ENCODE measurements at places on chromosomes 6 and 20. TPM values are rescaled to one million over a fixed set of nuclear protein-coding genes. Genes with fewer than 3 reads are reported as not detected.

DNA sequence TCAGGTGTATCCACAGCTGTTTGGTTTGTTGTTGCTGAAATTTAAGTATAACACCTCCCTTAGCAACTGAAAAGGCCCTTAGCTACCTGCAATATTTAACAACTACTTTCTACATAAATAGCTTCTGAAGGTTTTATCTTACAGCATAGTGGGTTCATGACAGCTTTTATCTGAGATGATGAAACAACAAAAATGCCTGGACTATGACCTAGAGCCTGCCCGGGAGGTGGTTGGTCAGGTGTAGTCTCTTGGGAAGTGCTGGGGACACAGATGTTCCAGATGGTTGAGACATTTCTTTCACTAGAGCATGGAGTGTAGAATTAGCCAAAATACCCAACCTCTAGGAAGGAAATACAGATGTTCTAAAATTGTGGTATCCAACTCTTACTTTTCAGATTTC is 705.4 kb downstream of the MAFB start:
- no peaks in the 10 kb centered on the region for H3K27me3 ChIP-seq
- H3K4me3 ChIP-seq = no peak overlapping the region
- H3K27ac ChIP-seq = no peak overlapping the region
- H3K4me1 ChIP-seq = no peaks in the 10 kb centered on the region

DNA sequence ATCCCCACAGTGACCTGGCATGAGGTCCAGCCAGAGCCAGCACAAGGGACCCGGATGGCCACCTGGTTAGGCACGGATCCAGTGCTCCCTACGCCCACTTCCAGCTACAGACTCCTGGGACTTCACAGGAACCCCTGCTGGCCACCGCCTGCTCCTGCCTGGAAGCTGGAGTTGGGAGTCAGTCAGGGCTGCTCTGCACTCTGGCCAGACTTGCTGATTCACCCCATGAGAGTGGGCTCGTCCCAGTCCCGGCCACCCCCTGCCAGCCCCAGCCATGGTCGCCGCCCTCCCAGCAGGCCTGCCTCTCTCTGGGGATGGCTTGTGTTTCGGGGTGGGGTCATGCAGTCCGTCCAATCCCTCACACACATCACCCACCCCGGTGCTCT is 125.8 kb downstream of the DLL1 start:
- no peaks in the 10 kb centered on the region for H3K4me1 ChIP-seq
- H3K27me3 ChIP-seq = no peaks in the 10 kb centered on the region
- H3K27ac ChIP-seq = no peak overlapping the region
- no peak overlapping the region for H3K4me3 ChIP-seq

- no peak for DNase-seq
- H3K27me3 ChIP-seq = peaks cover 22% of the 10 kb centered on the region
- no peaks in the 10 kb centered on the region for H3K4me1 ChIP-seq
- H3K36me3 ChIP-seq = no peaks in the 10 kb centered on the region
- H3K4me3 ChIP-seq = no peak overlapping the region
Measured at GRCh38 chr6:132607544-132608233, 16.4 kb downstream of the TAAR2 start.

- H3K4me1 ChIP-seq = no peaks in the 10 kb centered on the region
- no peak overlapping the region for H3K4me3 ChIP-seq
- H3K27ac ChIP-seq = no peak overlapping the region
- no peak for DNase-seq
- H3K27me3 ChIP-seq = no peaks in the 10 kb centered on the region
Measured at GRCh38 chr6:168871642-168872315, 381.9 kb downstream of the THBS2 start.

DNA sequence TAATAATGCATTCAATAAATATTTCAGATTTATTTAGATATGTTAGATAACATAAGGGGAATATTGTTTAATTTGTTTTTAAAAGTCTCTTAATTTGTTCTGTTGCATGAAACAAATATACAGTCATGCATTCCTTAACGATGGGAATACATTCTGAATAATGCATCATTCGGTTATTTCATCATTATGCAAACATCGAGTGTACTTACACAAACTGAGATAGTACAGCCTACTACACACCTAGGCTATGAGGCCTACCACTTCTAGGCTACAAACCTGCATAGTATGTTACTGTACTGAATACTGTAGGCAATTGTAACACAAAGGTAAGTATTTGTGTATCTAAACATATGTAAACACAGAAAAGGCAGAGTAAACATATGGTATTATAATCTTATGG is 118.7 kb downstream of the EPHA7 start:
- H3K4me1 ChIP-seq = no peaks in the 10 kb centered on the region
- H3K4me3 ChIP-seq = no peak overlapping the region
- no peaks in the 10 kb centered on the region for H3K36me3 ChIP-seq
- H3K27ac ChIP-seq = no peak overlapping the region

GRCh38 chr6:2998998-2999617 is 586 bp upstream of the NQO2 start:
- peaks cover 5% of the 10 kb centered on the region for H3K4me1 ChIP-seq
- peak overlapping the region; percentile 59 for H3K4me3 ChIP-seq
- H3K27ac ChIP-seq = no peak overlapping the region

DNA sequence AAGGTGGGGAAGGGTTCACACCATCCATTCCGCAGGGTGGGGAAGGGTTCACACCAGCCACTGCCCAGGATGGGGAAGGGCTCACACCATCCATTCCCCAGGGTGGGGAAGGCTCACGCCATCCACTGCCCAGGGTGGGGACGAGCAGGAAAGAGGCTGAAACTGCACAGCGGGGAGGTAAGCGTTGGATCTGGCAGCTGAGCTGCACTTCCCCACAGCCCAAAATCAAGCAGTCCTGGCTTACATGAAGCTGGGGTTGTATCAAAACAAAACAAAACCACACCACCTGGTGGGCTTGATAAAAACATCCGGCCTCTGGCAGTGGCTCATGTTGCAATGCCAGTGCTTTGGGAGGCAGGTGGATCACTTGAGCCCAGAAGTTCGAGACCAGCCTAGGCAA is 268.5 kb downstream of the TAF4 start:
- H3K27me3 ChIP-seq = no peaks in the 10 kb centered on the region
- DNase-seq = no peak
- no peak overlapping the region for H3K4me3 ChIP-seq
- no peak overlapping the region for H3K27ac ChIP-seq

- no peak overlapping the region for H3K4me3 ChIP-seq
- no peaks in the 10 kb centered on the region for H3K36me3 ChIP-seq
- no peak overlapping the region for H3K27ac ChIP-seq
Measured at GRCh38 chr6:126102358-126102757, 116.0 kb downstream of the TRMT11 start.

Gene BPIFA1
- not detected for total RNA-seq

Gene AURKA
- 83.3 TPM for total RNA-seq

Gene NOX3
- not detected for total RNA-seq

Gene IPCEF1
- under 0.01 TPM for total RNA-seq

Gene TRAPPC3L
- not detected for total RNA-seq

Gene DHX16
- total RNA-seq = 48.4 TPM

Gene PHF10
- 12.2 TPM for total RNA-seq
